ENCODE measurements at places on chromosomes 12 and 14.
A peak's percentile ranks its signal among the peaks of the same experiment; 100 is the strongest.

DNA sequence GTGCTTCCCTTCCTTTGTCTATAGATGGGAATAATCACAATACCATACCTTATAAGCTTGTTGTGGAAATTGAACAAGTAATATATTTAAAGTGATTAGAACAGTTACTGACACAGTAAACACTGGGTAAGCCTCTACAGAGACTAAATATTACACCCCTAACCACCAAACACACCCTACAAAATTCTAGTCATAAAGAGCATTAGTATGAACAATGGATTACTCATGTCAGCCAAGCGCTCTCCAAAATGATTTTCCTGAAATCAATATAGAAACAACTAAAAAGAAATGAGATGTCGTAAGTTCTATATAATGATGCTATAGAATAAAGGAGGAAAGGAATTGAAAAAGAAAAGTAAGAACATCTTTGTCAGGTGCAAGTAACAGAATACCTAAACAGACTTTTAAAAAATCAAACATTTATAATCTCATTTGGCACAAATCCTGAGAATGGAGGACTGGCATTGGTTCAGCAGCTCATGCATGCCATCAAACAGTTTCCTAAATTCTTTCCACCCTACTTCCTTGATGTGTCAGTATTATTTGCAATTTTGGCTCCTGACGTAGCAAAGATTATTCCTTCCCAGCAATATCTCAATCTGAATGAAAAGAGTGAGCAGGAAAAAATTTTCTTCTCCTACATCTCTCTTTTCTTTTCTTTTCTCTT is 118.0 kb downstream of the SINHCAF start:
- DNase-seq, result no peak

DNA sequence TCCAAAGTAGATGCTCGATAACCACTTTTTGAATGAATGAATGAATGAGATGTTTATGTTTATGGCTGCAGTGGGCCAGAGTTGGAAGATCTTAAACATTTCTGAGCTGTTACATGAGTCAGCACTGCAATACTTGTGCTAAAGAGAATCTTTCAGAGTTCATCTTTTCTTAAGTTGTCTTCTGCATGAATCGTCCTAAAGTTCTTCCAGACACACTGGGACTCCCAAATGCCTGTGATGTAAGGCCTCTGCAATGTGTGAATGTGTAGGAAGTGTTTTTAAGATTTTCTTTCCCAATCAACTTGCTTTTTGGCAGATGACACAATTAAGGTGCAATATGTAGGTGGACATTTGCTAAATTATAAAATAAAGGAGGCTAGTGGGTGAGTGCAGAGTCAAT is 50.3 kb upstream of the TRIM9 start:
- no peak for DNase-seq

- no peak for DNase-seq
Measured at GRCh38 chr12:662566-663292, 516 bp downstream of the NINJ2 start.

- DNase-seq, result no peak
Measured at GRCh38 chr12:54266852-54267251, 13.1 kb downstream of the CBX5 start.

DNA sequence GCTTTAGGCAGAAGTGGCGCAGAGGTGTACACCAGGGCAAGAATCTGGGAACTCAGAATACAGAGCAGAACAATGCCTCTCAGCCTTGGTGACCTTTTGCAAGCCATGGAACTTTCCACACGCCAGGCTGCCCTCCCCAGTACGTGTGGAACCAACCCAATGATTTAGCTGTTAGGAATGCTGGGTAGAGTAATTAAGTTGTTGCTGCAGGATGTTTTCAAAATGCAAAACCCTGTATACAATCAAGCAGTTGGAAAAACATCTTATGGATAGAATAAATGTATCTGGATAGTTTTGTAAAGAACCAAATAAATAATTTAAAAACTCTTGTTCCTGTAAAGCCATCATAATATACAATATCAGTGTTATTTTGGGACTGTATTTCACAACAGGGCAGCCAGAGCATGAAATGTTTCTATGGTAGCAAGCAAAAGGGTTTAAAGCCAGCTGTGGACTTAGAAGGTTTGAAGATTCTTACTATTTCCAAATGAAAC is 19.4 kb downstream of the PPP1R36 start:
- no peak for DNase-seq

DNA sequence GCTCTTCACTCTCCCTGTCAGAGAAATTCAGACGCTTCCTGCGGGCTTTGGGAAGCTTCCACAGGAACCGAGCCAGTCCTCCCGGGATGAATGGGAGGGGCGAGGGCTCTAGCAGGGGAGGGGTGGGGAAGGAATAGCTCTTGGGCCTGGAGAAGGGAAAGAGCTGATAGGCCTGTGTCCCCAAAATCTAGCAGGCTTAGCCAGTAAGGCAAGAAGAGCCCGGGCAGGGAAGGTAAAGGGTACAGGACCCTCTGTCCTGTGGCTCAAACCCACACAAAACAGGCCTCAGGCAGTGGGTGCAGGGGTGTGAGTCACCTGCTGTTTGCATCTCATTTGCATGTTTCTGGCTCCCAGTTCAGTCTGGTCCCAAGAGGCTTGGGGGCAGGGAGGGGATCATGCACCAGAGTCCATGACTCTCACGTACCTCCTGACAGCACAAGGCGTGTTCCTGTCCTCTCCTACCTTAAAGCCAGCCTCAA is 8.7 kb upstream of the SMUG1 start:
- DNase-seq, result no peak

DNA sequence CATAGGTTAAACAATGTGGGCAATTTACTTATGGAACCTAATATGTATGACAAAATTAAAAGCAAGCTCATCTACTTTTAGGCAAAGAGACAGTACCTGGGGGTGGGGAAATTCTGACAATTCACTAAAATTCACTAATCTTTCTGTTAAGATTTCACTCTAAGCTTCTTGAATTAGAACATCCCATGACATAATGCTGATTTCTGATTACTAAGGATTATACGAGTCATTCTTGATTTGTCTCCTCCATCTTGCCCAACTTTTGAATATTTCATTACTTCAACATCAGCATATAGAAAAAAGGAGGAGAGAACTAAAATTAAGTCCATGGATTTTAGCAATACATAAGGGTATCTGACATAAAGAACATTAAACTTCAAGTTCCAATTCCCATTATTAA is 2.4 kb downstream of the CEP83 start:
- no peak for DNase-seq

DNA sequence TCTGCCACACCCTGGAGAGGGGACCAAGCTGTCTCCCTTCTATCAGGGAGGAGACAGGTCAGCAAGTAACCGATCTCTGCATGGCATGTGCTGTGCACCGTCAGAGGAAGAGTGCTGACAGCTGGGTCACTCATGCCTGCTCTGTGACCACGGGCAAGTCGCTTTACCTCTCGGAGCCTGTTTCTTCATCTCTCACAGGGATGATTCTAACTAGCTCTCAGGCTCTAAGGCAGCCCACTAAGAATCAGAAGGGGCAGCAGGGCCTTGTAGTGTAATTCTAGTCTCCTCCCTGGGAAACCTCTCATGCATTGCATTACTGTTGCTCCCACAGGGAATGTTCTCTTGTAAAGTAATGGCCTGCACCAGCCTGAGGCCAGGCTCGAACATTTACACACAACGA is 11.9 kb downstream of the CD9 start:
- no peak for DNase-seq

GRCh38 chr12:65257986-65258385 is 20.5 kb upstream of the MSRB3 start:
- DNase-seq, result no peak

DNA sequence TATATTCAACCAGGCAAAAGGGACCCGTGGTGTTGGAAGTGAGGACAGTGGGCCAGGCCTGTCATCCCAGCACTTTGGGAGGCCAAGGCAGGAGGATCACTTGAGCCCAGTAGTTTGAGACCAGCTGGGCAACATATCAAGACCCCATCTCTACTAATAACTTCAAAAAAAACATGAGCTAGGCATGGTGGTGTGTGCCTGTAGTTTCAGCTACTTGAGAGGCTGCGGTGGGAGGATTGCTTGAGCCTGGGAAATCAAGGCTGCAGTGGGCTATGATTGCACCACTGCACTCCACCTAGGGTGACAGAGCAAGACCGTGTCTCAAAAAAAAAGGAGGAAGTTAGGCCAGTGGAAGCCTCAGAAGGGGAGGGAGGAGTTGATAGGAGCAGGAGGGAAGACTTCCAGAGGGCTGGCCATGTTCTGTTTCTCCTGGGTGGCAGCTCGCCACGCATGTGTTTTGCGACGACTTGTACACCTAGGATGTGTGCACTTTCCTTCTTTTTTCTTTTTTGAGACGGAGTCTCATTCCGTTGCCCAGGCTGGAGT is 10.1 kb downstream of the SLC25A29 start:
- DNase-seq, result no peak

- DNase-seq, result no peak
Measured at GRCh38 chr14:52342849-52343596, 28.9 kb downstream of the PTGER2 start.

- no peak for DNase-seq
Measured at GRCh38 chr12:110530511-110530910, 28.4 kb downstream of the RAD9B start.

DNA sequence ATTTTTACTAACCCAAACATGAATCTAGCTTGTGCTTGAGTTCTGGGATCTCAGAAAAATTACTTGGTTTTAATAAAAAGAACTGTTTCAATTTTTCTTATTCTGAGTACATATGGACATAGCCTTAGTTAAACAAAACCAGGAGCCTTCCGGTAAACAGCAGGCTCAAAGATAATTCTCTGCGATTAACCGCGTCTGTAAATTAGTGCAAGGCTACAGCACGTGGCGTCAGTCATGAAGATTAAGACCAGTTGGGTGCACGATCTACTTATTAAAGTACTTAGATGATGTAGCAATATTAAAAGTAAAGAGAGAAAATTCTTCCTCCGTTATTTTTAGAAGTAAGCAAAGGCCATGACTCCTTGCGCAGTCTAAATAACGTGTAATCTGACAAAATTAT is 700 bp downstream of the KCNJ8 start:
- no peak for DNase-seq

- DNase-seq, result no peak
Measured at GRCh38 chr12:40253936-40254335, 29.1 kb downstream of the LRRK2 start.

- no peak for DNase-seq
Measured at GRCh38 chr12:52127683-52128450, 48.4 kb downstream of the SMIM41 start.

GRCh38 chr12:9870286-9870866 is 1.2 kb upstream of the CLEC2B start:
- DNase-seq, result peak; percentile 20

DNA sequence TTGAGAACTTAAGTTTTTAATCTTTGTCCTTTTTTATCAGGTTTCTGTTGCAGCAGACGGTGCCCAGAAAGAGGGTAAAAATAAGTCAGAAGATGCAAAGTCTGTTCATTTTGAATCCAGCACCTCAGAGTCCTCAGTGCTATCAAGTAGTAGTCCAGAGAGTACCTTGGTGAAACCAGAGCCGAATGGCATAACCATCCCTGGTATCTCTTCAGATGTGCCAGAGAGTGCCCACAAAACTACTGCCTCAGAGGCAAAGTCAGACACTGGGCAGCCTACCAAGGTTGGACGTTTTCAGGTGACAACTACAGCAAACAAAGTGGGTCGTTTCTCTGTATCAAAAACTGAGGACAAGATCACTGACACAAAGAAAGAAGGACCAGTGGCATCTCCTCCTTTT is 53.5 kb downstream of the RAD52 start:
- no peak for DNase-seq

- no peak for DNase-seq
Measured at GRCh38 chr14:101361044-101361443, 200.3 kb upstream of the DIO3 start.

- no peak for DNase-seq
Measured at GRCh38 chr12:94458877-94459727, 565 bp downstream of the CEP83 start.

- DNase-seq, result no peak
Measured at GRCh38 chr12:65660836-65661235, 163.4 kb upstream of the HMGA2 start.

- DNase-seq, result no peak
Measured at GRCh38 chr12:124536641-124537040, 30.8 kb downstream of the NCOR2 start.

GRCh38 chr14:34436118-34436905 is 25.7 kb downstream of the SPTSSA start:
- no peak for DNase-seq

DNA sequence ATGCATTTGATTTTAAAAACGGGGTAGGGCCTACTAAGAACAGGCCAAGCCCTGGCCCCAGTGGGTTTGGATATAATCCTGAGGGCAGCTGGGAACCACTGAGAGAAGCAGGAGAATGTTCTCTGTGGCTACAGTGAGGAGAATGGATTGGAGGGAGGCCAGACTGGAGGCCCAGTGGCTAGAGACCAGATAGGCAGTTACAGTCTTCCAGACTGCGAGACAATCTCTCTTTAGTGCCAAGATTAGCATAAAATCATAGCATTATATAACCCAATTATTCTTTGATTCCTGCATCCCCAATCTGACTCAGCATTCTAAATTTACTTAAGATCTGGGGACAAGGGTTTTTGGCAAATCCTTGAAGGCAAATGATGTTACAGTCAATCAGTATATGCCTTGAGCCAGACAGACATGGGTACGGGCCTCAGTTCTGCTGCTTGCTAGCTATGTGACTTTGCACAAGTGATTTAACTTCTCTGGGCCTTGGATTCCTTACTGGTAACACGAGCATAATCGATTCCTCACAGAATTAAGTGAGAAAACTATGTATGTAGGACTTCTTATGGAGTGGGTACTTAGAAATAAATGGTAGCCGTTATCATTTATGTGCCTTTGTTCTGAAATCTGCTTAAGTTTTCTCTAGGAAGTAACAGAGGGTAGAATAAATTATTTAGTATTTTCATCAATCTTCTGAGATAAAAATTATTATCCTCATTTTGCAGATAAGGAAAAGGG is 18.3 kb downstream of the NINJ2 start:
- no peak for DNase-seq

DNA sequence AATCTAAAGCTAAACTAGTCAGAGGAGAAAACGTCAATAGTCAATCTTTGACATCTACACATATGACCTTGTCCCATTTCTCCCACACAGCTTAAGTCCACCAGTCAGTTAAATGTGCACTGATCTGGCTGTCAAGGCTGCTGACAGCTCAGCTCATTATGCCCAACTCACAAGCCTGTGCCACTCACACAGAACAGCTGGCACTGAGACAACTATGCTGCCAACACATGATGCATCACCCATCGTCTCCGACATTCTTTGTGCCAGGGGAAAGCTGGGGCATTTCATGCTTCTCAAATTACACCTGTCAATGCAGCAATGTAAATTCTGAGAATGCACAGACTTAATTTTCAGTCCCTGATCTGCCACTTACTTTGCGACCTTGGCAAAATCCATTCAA is 25.3 kb downstream of the GNS start:
- DNase-seq, result no peak

Data from CD4-positive, alpha-beta T cell treated with Interleukin-6 at 100 ng/mL for 8 hours (primary cell).